ENCODE measurements at places on chromosomes 5 and 9.

DNA sequence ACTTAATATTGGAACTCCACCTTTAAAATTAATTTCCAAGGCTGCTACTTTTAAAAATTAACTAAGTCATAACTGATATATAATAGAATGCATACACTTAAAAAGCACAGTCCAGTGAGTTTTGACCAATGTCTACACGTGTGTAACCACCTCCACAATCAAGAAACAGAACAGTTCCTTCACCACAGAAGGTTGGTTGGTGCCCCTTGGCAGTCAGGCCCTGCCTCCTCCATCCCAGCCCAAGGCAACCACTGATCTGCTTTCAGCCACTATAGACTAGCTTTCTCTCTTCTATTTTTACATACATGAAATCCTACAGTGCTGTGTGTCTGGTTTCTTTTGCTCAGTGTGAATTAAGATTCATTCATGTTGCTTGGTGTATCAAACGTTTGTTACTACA lies 215.2 kb downstream of the CRB2 start:
- no peak for DNase-seq

DNA sequence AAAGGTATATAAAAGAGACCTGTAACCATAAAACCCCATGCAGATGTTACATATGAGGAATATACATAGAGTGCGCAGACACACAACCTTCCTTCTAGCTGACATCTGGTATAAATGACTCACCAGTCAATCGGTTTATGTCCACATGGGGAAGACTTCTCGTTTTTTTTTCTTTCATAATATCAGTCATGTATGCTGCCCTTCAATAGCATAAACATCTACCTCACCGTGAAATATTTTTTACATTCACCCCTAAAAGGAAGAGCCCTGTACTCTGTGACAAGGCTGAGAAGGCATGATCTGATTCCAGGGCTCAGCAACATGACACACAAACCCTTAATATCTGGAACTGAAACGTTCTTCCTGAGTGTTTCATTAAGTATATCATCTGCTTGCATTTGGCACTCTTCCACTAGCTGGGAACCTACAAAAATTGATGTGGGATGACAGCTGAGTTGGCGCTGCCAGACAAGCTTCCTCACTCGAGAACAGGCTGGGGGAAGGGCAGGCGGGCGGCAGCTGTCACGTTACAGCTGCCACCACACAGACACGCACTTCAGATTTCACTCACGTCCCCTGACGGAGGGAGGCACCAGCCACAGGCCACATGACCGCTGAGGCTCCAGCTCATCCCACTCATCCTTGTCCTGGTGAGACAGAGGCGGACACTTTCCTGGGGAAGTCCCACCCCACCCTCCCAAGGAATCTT lies 74.2 kb downstream of the SHB start:
- DNase-seq, result no peak

DNA sequence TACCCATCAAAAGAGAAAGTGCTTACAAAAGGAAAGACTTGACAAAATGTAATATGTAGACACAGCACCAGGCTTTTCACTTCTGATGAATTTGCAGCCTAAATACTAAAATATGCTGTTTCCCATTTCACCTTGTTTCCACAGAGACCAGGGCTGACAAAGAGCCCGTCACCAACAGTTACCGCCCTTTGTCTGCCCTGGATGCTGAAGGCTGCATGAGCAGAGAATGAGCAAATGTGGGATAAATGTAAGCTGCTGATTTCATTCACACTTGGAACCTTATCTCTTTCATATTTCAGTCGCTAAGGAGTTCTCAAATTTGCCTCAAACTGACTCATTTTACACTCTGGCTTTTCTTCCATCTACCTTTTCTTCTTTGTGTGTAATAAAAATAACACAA lies 213.9 kb downstream of the TMEM167A start:
- DNase-seq, result no peak

- DNase-seq, result no peak
Measured at GRCh38 chr5:176530393-176530982, 6.7 kb downstream of the RNF44 start.

DNA sequence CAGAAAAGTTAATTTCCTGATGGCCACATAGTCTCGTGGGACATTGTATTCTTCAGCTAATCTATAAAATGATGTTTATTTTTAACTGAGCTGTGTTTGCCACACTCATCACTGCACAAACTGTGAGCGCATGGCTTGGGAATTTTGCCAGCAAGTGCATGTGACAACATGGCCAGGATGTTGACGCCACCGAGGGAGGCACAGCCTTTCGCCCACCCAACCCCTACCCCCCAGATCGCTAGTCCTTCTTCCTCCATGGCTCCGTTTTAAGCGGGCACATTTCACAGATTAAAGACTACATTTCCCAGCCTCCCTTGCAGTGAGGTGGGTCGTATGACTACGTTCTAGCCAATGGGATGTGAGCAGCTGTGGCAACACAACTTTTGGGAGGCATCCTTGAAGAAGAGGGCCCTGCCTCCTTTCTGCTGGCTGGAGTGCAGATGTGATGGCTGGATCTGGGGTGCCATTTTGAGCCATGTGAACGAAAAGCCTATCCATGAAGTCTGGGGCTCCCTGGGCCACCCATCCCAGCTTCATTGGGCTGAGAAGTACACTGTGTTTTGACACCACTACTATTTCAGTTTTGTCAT lies 7.9 kb downstream of the NRARP start:
- no peak for DNase-seq

GRCh38 chr9:72844440-72844768 lies 108.4 kb downstream of the ALDH1A1 start:
- DNase-seq, result no peak

GRCh38 chr5:69050214-69050613 lies 43.6 kb upstream of the SLC30A5 start:
- DNase-seq, result no peak

DNA sequence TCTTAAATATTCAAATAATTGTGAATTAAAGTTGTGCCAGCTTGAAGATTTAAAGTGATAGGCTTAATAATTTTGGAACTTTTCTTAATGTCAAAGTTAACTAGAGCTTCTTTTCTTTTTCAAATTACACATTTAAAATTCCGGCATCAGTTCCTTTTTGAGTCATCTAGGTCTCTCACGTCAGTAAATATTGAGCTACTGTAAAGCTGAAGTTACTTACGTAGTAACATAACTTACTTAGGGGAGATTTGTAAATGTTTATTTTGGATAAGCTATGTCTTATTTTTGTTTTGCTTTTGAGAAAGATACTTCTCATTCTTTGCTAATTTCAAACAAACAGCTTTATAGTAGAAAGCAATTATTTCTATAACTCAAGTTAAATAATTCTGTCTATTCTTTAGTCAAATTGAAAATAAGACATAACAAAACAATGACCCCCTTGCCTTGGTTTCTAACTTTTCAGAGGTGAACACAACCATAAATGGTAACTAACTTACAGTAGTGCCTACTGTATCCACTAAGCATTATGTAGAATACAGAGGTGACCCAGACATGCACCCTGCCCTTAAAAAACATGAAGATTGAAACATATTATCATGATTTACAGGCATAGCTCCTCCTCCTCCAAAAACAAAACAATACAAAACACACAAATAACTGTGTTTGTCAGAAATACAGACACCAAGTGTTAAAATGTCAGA lies 29.8 kb downstream of the CD274 start:
- DNase-seq, result no peak

- DNase-seq, result no peak
Measured at GRCh38 chr9:137499858-137500661, 40.9 kb upstream of the NSMF start.

DNA sequence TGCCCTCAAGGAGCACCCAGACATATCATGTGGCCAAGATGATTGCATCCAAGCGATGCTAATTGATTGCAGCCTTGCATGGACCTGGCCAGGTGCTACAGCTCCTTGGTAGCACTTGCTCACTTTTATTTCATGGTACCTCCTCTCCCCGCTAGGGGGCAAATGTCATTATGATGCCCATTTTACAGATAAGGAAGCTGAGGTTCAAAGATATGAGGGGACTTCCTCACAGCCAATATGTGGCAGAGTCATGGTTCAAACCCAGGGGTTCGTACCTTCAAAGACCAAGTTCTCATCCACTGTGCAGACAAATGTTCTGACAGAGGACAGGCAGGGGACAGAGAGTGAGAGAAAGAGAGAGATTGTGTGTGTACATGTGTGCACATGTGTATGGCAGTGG lies 21.9 kb upstream of the KCNMB1 start:
- no peak for DNase-seq

DNA sequence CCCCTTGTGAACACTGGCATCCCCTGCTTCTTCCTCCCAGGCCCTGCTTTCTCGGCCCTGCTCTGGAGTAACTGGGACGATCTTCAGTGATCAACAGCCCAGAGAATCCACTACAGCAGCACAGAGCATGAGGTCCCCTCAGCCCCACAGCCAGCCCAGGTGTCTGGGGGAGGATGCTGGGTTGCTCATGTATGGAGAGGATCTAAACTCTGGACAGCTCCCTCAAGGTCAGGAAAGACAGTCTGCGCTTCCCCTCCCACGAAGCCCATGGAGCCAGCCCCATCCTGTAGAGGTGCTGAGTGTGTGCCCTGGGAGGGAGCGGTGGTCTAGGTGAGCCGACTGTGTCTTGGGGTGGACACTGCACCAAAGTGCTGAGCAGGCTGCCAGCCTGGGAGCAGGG lies 190.2 kb downstream of the GABBR2 start:
- no peak for DNase-seq

DNA sequence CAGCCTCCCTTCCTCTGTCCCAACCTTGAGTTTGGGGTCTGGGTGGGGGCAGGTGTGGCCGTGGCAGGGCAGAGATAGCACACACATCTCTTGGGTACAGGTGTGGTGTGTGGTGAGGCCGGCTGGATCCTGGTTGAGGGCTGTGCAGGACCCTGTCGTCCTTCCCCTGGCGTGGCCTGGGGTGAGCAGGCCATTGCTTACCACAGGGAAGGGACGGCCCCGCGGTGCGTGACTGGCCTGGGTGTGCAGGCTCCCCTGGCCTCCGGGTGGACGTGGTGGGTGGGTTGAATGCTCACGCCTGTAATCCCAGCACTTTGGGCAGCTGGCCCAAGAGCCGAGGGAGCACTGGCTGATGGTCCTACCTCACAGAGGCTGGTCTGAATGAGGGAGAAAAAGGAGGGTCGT lies 1.2 kb downstream of the ARRDC1 start:
- DNase-seq, result no peak

DNA sequence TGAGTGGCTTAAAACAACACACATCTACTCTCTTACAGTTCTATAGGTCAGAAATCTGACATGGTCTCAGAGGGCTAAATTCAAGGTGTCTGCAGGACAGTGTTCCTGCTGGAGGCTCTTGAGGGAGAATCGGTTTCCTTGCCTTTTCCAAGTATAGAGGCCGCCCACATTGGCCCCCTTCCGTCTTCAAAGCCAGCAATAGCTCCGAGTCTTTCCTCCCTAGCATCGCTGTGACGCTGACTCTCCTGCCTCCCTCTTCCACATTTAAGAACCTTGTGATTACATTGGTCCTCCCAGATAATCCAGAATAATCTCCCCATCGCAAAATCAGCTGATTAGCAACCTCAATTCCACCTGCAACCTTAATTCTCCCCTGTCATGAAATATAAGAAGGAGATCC lies 81.3 kb upstream of the IER5L start:
- no peak for DNase-seq

- DNase-seq, result no peak
Measured at GRCh38 chr5:88899096-88899737, 16.2 kb upstream of the MEF2C start.

GRCh38 chr5:71974622-71975021 lies 132.7 kb upstream of the MAP1B start:
- no peak for DNase-seq

DNA sequence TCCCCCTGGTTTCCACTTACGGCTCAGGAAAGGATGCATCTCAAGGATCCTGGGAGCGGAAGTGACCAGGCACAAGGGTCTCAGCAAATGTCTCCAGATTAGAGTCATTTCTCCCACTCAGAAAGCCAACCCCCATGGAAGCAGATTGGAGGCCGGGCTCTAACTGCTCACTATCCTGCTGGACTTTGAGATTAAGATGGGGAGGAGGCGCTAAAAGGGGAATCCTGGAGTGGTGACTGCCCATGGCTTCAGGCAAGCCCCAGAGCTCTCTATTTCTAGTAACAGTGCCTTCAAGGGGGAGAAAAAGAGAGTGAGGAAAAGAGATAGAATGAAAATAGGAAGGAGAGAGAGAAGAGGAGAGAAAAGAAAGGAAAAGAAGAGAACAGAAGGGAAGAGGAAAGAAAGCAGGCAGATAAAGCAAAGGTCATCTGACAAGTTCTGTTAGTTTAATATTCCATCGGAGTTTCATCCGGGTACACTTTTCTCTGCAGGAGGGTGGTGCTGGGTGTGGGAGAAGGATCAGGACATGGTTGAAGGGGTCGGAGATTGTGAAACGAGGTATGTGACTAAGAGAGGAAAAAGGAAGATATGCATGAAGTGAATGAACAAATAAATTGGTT lies at the start of gene AGXT2:
Gene AGXT2, minus strand, starts transcription at position 165 of the 620 bp plus-strand sequence. Its CDS starts 57 bp downstream, at position 108.
- DNase-seq, result no peak

- no peak for DNase-seq
Measured at GRCh38 chr9:6232336-6232945, 16.8 kb downstream of the IL33 start.

GRCh38 chr5:42989190-42989589 lies 50.9 kb downstream of the ANXA2R start:
- DNase-seq, result no peak

DNA sequence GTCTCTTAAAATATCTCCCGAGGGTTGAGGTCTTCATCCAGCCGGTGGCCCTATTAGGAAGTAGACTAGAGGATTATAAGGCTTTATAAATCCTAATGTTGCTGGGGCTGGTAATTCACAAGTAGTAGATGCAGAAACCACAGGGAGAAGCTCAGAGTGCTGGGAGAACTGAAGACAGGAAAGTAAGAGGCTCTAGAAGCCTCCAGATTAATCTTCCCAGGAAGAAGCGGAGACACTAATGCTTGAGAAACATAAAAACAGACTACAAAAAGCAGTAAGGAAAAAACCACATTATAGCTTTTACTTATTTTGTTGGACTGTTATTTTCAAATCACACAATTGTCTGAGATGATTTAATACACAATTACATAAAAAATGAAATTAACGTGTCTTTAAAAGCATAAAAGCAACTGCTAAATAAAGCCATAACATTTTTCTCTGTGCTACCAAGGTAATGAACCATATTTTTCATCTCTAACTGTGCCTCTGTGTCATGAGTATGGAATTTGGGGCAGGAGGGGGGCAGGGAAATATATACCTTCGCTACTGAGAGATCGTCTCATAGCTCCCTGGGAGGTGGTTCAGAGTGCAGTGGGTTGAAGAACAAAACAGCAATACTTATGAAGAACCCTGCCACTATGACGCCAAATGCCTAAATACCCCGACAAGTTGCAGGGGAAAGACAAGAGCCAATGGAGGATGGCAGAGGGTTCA lies 806.2 kb upstream of the WWC1 start:
- DNase-seq, result no peak

- DNase-seq, result no peak
Measured at GRCh38 chr5:174282391-174282790, 236.9 kb downstream of the NSG2 start.

DNA sequence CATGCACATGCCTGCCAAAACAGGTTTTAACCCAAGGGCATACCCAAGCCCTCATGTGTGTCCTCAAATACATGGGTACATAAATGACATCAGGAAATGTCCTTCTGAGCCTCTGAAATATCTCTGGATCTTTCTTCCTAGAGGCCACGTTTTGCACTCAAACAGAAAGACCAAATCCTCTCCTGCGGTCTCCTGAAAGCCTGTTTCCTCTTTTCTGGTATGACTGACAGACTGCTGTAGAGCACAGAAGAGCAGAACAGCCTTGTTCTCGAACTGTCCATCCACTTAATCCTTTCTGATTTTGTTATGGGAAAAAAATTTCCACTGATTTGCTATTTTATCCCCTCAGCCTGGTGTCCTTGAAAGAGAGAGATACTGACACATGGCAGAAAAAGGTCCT lies 107.2 kb downstream of the ASTN2 start:
- no peak for DNase-seq

- DNase-seq, result no peak
Measured at GRCh38 chr5:126917918-126918614, 112.3 kb downstream of the MARCHF3 start.

Data from activated CD4-positive, alpha-beta T cell treated with anti-CD3 and anti-CD28 coated beads for 1 hour (primary cell).